ENCODE measurements at places on chromosomes 6 and 20.
A peak's percentile ranks its signal among the peaks of the same experiment; 100 is the strongest.

DNA sequence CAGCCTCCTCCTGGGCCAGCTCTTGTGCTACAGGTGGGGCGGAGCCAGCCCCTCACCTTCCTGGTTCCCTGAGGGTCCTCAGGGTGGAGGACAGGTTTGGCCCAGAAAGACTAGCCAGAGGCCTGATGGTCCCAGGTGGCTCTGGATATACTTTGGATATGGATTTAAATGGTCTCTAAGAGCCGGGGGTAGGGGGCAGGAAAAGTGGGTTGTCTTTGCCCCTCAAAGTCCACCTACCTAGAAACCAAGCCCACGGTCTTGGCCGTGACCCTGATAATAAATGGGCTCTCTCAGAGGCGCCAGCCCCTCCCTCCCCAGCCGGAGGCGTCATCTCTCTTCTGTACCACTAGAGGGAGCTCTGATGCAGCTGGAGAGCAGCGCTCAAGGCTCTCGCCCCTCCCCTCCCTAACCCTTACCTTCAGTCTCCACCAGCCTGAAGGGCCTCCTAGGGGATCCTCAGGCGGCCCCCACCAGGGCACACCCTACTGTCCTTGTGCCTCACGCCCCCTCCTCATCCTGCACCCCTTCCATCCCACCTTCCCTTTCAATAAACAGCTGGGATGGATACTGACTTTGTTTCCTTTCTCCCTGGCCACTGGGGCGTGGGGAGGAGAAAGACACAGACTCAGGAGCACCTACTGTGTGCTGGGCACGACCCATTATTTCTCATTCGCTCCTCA, 7.5 kb downstream of the NRSN2 start:
- peak; percentile 59 for DNase-seq

GRCh38 chr20:57671662-57672061, 38.2 kb downstream of the PMEPA1 start:
- no peak for DNase-seq

DNA sequence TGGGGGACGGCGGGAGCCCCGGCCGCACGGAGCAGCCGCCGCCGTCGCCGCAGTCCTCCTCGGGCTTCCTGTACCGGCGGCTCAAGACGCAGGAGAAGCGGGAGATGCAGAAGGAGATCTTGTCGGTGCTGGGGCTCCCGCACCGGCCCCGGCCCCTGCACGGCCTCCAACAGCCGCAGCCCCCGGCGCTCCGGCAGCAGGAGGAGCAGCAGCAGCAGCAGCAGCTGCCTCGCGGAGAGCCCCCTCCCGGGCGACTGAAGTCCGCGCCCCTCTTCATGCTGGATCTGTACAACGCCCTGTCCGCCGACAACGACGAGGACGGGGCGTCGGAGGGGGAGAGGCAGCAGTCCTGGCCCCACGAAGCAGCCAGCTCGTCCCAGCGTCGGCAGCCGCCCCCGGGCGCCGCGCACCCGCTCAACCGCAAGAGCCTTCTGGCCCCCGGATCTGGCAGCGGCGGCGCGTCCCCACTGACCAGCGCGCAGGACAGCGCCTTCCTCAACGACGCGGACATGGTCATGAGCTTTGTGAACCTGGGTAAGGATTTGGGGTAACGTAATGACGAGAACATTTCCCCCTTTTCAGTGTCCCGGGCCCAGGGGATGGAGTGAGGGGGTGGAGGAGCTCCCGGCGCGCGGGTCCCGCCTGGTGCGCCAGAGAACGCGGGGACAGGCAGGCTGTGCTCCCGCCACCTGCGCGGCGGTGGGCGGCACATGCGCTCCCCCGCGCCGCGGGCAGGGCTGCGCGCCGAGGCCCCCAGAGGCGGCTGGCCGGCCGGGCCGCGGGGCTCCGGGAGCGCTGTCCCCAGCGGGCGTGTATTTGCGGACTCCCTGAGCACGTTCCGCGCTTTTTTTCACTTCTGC, 1.4 kb downstream of the BMP6 start:
- no peak for DNase-seq

DNA sequence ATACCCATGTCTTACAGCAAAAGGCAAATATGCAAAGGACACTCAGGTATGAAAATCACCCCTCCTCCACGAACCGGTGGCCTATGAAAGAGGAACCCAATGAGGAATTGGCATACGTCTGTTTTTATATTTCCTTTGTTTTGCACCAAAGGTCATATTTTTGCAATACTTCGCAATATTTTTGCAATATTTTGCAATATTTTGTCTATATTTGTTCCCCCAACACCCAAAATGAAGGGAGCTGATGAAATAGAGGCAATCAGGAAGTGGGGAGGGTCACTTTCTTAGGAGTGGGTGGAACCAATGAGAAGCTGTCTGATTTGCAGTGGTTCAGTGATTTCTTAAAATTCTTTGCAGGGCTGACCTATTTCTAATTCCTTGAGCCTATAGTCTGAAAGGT, 296.8 kb upstream of the TSHZ2 start:
- DNase-seq = no peak

GRCh38 chr6:110366256-110366655, 8.1 kb upstream of the METTL24 start:
- DNase-seq = no peak

- no peak for DNase-seq
Observed at GRCh38 chr20:58659841-58660240, 8.8 kb downstream of the STX16 start.

DNA sequence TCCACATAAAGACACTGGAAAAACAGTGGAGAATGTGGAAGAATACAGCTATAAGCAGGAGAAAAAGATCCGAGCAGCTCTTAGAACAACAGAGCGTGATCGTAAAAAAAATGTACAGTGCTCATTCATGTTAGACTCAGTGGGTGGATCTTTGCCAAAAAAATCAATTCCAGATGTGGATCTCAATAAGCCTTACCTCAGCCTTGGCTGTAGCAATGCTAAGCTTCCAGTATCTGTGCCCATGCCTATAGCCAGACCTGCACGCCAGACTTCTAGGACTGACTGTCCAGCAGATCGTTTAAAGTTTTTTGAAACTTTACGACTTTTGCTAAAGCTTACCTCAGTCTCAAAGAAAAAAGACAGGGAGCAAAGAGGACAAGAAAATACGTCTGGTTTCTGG, 57.1 kb downstream of the MAP3K4 start:
- no peak for DNase-seq

DNA sequence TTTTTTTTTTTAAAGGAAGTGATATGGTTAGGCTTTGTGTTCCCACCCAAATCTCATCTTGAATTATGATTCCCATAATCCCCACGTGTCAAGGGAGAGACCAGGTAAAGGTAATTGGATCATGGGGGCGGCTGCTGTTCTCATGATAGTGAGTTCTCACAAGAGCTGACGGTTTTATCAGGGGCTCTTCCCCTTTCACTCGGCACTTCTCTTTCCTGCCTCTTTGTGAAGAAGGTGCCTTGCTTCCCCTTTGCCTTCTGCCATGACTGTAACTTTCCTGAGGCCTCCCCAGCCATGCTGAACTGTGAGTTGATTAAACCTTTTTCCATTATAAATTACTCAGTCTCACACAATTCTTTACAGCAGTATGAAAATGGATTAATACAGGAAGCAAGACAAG, 64.3 kb downstream of the ZFP64 start:
- DNase-seq = no peak

DNA sequence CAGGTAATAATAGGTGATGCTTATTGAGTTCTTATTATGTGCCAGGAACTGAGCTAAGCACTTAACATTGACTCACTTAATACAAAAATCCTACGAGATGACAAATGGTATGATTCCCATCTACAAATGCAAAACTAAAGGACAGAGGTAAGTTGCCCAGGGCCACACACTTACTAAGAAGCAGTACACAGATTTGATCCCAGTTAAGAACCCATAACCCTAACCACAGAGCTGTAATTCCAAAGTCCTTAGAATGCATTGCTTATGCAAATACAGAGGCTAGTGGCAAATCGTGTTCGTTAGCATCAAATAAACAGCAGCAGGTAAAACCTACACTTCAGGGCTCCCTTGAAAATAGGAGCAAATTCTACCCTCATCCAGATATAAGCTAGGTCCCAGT, 104.0 kb downstream of the SASH1 start:
- DNase-seq = no peak

- DNase-seq = no peak
Observed at GRCh38 chr20:44720997-44721784, 6.0 kb downstream of the CCN5 start.

- no peak for DNase-seq
Observed at GRCh38 chr6:157088841-157089240, 234.5 kb downstream of the TMEM242 start.

DNA sequence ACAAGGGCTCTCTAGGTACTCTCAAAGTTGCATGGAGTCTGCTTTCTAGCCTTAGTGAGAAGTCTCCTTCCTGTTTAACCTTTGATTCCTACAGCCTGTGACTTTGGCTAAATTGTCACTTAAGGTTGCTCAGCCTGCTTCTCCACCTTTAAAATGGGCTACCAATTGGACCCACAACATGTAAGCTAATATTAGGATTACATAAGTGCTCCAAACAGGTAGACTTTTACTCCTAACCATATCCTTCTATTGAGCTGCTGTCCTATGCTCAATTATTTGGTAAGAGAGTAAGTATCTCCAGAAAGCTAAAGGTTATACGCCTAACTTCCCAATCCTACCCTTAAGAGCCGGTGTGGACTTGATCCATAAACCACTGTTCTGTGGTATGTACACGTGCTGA, 2.9 kb downstream of the PCNA start:
- DNase-seq = no peak

GRCh38 chr6:37279366-37280134, 21.6 kb upstream of the TMEM217 start:
- DNase-seq = no peak
